T47D (cell line): ENCODE measurements at places on chromosomes 7 and 10.

- no peak for DNase-seq
Observed at GRCh38 chr7:117412946-117413559, 14.2 kb downstream of the ASZ1 start.

DNA sequence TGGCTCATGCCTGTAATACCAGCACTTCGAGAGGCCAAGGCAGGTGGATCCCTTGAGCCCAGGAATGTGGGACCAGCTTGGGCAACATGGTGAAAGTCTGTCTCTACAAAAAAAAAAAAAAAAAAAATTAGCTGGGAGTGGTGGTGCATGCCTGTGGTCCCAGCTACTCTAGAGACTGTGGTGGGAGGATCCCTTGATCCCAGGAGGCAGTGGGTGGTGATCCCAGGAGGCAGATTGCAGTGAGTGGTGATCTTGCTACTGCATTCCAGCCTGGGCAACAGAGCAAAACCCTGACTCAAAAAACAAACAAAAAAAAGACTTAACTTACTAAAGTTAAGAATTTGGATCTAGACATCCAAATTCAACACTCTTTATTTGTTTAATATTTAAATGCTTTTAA lies 10.2 kb upstream of the ADO start:
- no peak for DNase-seq

DNA sequence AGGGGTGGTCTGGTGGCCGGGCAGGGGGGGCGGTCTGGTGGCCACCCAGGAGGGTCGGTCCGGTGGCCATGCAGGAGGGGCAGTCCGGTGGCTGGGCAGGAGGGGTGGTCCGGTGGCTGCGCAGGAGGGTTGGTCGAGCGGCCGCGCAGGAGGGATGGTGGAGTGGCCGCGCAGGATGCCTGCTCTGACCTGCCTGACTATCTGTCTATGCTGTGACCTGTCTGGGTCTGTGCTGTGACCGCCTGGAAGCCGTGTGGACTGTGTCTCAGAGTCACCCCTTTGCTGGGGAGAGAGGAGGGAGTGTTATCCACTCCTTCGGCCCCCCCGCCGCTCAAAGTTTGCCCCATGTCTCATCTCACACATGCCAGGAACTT lies 113.2 kb downstream of the ACTR3B start:
- no peak for DNase-seq

DNA sequence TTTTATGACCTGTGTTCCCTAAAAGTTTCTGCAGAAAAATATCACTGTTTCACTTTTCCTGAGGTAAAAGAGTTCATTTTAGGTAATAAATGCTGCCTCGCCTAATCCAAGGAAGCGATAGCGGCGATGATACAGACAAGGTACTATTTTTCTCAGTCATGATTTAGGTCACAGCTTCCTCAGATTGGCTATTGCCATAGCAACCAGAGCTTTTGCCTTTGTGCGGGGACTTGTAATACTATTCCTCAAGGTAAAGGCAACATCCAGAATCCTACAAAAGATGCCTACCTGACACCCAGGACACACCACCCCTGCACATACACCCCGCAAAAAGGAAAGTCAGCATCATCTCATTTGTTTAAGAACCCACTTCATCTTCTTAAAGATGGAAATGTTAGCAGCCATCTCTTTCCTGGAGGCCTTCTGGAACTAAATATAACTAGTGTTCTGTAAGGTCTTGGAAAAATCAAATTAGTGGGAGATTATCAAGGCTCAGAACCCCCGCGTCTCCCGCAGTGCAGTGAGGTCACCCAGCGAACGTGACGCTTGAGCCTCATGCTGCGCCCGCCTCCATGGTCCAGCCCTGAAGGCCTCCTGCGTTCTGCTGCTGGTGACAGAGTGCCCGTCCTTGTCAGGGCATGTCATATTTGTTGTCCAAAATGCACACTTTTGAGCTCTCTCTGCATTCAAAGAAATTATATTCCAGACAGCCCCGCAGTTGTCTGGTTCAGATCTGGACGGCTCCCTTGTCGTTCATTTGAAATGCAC lies 402.0 kb upstream of the RNF32 start:
- no peak for DNase-seq

- DNase-seq: no peak
Observed at GRCh38 chr7:138891446-138891810, 89.8 kb downstream of the KIAA1549 start.

GRCh38 chr10:125151553-125152449 lies 8.6 kb downstream of the CTBP2 start:
- no peak for DNase-seq
